ENCODE measurements at places on chromosomes 6 and 20.

- DNase-seq, result no peak
Observed at GRCh38 chr6:16232086-16232485, 6.3 kb upstream of the GMPR start.

DNA sequence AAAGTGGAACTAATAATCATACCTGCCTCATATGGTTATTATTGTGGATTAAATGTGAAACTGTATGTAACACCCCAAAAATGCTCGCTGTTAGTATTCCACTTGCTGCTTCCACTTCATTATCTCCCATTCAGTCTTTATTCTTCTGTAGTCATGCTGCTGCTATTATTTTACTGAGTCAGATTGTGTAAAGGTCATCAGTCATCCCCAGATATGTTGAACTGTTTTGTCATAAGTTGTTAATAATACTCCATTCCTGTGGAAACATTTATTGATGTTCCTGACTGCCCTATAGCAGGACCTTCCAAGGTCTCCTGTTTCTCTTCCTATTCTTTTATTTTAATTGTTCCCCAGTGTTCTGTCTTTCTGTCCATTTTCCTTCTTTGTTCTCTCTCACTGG is 1148.3 kb downstream of the EPHA7 start:
- DNase-seq, result no peak

DNA sequence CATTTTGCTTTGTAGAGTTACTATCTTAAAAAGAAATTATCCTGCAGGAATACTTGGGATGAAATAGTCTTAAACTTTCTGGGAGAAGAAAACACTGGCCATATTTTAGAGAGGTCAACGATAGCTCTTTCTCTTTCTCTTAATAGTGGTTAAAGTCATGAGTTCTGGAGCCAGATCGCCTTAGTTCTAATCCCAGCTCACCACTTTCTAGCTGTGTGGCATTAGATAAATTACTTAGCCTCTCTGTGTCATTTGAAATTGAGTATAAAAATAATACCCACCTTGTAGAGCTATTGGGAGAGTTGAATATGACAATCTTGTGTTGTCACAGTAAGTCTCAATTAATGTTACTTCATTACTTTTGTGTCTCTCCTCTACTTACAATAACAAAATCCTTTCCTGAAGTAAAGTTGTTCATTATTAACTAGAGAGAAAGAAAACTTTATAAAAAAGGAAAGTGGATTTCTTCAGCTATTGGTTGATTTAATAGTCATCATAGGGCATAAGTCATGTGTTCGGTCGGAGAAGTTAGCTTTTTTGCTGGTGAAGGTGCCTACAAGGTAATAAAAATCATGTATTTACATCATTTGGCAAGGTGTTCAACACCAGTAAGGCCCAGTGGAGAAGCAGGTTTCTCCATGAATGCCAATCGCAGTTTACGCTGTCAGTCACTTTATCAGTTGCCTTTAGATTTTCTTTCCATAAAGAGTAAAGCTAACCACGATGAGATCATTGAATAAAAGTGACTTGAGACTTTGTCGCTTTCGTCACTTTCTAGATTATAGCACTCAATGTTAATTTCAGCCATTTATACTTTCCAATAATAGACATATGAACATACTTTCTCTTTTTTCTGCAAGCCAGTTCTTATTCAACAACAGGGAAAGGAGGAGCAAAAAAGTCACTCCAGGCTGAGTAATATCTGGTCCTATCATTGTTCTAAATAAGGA is 2.0 kb downstream of the NEDD9 start:
- peak; percentile 25 for DNase-seq

GRCh38 chr6:131615275-131615674 is 12.8 kb downstream of the MED23 start:
- no peak for DNase-seq

- no peak for DNase-seq
Observed at GRCh38 chr20:55730321-55730720, 275.0 kb downstream of the CBLN4 start.

Measured in hepatic stellate cell (primary cell).